HuH-7 (cell line): ENCODE measurements at places on chromosomes 4 and X.

DNA sequence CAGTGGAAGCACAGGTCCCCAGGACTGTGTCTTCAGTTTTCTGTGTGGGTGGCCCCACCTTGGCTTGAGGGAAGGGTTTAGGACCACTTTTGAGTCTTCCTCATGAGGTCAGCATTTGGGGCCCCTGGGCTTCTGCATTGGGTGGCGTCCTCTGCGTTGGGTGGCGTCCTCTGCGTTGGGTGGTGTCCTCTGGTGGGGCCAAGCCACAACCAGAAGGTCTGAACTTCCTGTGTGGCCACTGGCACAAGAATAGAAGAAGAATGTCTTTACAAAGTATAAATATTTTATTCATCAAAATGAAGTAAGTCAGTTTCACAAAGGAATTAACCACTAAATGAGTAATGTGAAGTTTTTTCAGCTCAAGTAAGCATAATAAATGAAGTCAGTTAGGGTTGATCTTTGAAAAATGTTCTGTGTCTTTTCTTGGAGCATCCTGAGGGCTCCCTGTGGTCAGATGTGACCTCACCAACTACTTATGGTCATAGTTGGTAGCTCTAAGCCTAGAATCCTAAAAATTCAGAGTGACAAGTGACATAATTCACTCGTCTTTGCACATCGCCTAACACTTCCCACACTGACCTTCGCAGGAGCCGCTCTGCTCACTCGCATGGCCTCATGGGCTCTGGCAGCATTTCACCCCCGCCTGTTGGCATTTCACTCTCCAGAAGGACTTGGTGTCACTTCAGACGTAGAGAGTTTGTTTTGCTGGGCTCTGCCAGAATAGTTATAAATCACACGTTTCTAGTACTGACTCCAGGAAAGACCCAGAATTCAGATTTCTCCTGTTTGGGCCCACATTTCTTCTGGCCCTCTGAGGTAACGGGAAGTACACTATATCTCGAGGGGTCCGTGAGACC, 39.0 kb upstream of the HGFAC start:
- no peak for DNase-seq

GRCh38 chr4:154029171-154029570, 240.3 kb upstream of the SFRP2 start:
- DNase-seq = no peak

DNA sequence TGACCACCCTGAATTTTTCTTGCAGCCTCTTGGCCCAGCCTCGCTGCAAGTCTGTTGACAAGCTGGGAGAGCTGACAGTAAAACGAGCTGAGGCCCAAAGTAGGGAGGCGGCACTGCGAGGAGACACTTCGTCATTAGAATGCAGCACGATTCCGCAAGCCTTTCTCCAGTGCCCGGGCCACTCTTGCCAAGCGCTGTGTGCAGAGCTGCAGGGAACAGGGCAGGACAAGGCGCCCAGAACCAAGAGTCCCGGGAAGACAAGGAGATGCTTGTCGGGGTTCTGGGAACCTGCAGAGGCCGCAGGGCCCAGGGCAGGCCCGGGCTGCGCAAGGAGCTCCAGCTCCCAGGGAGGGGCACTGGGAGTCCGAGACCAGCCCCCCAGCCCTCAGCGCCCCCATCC, 187.1 kb downstream of the BCOR start:
- DNase-seq = no peak

GRCh38 chr4:78622253-78622979, 70.8 kb downstream of the ANXA3 start:
- DNase-seq = no peak

DNA sequence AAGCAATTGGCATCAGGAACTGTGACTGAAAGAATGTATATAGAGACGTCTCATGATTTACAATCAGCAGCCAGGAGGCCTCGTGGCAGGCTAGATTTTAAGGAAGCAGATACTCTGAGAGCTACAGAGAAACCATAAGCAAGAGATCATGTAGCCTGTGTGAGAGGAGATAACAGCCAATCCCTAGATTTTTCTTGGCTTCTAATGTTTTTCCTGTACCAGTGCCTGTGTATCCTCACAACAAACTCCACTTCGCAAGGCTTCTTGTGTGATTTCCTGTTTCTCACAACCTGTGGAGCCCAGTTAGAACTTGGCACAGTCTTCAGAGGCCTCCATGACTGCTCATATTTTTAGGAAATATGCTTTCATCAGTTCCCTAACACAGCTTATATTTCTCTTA, 147.9 kb downstream of the PTCHD1 start:
- no peak for DNase-seq

DNA sequence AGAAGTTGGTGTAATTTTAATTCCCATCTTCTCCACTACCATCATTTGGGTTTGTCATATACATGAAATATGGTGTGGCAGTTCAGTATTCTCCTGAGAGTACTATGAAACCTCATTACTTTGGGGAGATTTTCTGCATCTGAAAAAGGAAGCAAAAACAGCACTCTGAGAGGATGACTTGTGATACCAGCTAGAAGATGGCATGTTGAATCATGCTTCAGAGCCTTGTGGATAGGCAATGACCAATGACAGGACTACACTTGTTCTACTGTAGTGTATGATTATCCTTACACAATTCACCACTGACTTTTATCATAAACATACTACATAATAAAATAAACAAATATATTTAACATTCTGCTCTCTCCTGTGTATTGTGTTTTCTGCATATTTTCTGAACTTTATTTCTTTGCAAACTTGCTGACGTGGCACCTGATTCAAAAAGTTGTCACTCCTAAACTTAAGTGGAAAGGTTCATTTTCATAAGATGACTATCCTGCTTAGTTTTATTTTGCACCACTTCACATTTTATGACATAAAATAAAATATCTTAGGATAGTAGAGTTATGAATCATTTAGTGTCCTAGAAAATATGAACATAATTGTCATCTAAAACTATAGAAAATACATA, 991.3 kb downstream of the FSTL5 start:
- DNase-seq = no peak

DNA sequence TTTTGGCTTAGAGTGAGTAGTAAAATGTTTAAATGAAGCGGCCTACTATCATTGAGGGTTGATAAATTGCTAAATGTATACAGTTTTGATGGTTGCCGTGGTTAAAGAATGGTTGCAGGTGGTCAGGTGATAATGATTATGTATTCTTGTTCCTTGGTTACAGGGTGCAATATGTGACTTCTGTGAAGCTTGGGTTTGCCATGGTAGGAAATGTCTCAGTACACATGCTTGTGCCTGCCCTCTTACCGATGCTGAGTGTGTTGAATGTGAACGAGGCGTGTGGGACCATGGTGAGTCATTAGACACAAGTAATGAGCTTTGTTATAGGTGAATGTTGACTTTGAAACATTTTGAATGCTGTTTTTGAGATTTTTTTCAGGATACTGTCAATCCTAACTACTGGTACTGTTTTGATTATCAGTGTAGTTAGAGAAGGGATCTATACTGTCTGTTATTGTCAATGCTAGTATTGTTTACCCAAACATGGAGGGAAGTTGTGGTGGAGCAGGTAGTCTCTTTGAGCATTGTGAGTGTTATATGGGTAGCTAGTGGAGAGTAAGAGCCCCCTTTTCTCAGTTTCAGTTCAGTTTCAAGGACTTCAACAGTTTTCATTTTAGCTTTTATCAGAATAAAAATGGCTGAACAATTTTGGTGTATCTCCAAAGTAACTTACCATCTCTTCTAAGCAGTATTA, 8.9 kb downstream of the ZNF330 start:
- no peak for DNase-seq

GRCh38 chr4:89836897-89837384, at the start of gene SNCA:
Gene SNCA (minus strand): TSS chr4:89837161. CDS start chr4:89835667, 1,494 bp downstream.
- DNase-seq = peak; percentile 52

DNA sequence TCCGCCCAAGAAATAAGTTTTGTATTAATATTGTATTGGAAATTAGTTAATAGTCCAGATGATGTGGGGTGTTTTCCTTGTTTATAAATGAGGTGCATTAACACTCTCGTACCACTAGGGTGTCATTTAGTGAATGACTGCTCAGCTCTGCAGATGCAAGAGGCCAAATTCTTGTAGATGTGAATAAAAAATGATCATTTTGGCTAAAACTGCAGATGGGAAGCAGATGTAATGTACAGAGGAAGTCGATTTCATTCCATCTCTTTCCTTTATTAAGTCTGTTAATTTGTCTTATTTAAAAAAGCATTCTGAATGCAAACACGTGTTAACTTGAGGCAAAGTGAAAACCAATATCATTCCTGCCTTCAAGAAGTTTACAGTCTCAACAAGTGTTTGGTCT, 108.1 kb downstream of the DHX15 start:
- peak; percentile 79 for DNase-seq

DNA sequence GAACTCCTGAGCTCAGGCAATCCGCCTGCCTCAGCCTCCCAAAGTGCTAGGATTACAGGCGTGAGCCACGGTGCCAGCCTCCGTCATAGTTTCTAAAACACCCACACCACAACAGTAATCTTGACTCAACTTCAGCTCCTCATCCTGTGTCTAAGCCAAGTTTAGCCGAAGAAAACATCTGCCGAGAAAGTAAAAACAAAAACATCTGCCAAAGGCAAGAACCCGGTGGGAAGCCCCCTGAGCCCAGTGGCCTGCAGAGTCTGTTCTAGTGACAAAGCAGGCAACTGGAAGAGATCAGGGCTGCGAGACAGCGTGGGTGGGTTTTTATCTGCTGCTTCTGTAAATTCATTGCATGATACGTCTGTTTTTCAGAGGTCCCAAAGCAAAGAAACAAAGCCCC, 26.6 kb upstream of the CD99 start:
- no peak for DNase-seq
